Pancreas (tissue), 10 donors: ENCODE measurements at places on chromosomes 11 and 22. TPM values are rescaled to one million over a fixed set of nuclear protein-coding genes. Genes with fewer than 3 reads are reported as not detected.

DNA sequence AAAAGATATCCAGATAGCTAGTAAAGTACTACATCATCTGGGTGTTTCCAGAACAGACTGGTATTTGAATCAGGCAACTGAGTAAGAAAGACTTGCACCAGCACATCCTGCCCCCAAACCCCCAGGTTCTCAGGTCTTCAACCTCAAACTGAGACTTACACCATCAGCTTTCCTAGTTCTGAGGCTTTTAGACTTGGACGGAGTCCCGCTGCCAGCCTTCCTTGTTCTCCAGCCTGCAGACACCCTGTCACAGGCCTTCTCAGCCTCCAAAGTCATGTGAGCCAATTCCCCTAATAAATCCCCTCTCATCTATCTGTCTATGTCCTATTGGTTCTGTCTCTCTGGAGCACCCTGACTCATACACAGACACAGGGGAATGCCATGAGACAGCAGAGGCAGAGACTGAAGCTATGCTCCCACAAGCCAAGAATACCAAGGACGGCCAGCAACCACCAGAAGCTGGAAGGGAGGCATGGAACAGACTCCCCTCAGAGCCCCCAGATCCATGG is 10.9 kb downstream of the SMCO4 start:
- no peak for DNase-seq

GRCh38 chr11:79610139-79610538 is 169.3 kb upstream of the TENM4 start:
- no peak for DNase-seq

GRCh38 chr11:18243783-18244362 is 4.6 kb downstream of the SAA2 start:
- peak; percentile 34 for DNase-seq

Gene GRAP2
- 0.84 TPM for total RNA-seq

DNA sequence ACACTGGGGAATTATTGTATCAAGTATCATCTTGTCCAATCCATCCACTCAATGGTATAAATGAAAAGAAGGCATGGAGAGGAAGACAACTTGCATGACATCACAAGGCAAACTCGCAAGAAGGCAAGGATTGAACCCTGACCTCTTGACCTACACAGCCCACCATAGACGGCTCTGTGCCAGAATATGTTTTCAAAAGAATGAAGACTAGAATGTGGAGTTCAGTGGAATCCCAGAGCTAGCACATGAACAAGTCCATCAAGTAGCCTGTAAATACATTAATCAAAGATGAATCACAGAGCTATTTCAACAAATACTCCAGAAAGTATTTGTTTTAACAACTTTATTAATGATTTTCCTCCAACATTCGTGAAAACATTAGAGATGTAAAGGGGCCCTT is 189.7 kb downstream of the GUCY1A2 start:
- no peak for DNase-seq

GRCh38 chr22:29985912-29986311 is 94.4 kb upstream of the HORMAD2 start:
- DNase-seq = no peak

- DNase-seq = no peak
Observed at GRCh38 chr11:19164230-19164855, 37.4 kb downstream of the CSRP3 start.

DNA sequence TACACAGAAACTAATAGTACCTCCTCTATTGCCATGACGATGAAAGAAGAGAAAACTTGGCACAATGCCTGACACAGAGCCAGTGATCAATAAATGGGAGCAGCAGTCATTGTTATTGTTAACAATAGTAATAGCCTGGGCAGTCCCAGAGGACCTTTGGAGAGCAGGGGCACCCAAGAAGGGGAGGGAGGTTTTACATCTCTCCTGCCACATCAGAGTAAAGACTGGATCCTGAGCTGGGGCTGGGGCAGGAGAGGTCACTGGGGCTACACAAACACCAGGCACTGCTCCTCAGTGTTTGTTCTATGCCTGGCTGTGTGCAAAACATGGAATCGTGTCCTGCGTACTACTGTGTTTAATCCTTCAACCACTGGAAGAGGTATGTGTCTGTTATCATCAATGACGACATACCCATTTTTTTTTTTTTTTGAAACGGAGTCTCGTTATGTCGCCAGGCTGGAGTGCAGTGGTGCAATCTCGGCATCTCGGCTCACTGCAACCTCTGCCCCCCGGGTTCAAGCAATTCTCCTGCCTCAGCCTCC is 25.0 kb upstream of the CREB3L1 start:
- no peak for DNase-seq

Gene FGF19
- 0.19 TPM for total RNA-seq

- DNase-seq = no peak
Observed at GRCh38 chr11:126834149-126834548, 166.4 kb downstream of the KIRREL3 start.

DNA sequence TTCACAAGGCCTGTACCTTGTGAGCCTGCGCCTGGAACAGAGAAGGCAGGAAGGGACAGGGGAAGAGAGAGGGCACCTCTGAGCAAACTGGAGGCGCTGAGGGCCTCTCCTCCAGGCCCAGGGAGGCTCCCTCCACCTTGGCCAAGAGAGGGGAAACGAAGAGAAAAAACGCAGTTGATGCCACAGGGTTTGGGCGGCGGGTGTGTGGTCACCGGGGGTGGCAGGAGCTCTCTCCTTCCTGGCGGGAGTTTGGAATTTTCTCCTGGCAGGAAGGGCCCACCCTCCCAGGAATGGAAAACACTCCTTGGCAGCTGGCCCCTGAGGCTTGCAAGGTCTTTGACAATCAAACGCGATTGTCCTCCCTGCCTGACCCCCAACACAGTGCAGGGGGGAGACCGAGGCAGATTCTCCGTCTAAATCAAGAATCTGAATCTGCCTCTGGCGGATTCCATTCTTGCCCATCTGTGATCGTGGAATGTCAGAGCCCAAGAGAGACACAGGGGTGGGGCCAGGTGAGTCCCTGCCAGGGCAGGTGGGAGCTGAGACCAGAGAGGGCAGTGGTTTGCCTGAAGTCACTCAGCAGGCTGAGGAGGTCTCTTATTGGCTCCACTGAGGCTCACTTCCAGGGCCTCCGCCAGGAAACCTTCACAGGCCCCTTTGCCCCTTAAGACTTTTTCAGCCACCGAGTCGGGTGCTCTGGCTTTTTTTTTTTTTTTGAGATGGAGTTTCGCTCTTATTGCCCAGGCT is 21.0 kb downstream of the RPL3 start:
- DNase-seq = no peak
